DND-41 (cell line): ENCODE measurements at places on chromosomes 4 and X.

GRCh38 chrX:19875050-19875431 lies 12.4 kb downstream of the SH3KBP1 start:
- no peak overlapping the region; the same call in 1 of the 2 replicates for H3K27ac ChIP-seq
- H3K4me3 ChIP-seq, result no peak overlapping the region
- peaks cover 6% of the 10 kb centered on the region for H3K36me3 ChIP-seq

- no peaks in the 10 kb centered on the region for H3K27me3 ChIP-seq
- no peak overlapping the region for H3K27ac ChIP-seq
- no peaks in the 10 kb centered on the region for H3K4me1 ChIP-seq
- no peak overlapping the region for H3K4me3 ChIP-seq
Measured at GRCh38 chr4:69563424-69563823, 67.7 kb upstream of the UGT2B4 start.

GRCh38 chrX:79412972-79413371 lies 45.8 kb upstream of the ITM2A start:
- H3K27ac ChIP-seq, result no peak overlapping the region; the same call in 1 of the 2 replicates
- H3K4me3 ChIP-seq, result no peak overlapping the region
- H3K36me3 ChIP-seq, result no peaks in the 10 kb centered on the region
- peaks cover 5% of the 10 kb centered on the region; the same call in 1 of the 2 replicates for H3K4me1 ChIP-seq
- no peak for DNase-seq

GRCh38 chrX:74924449-74925224 lies 615 bp downstream of the NEXMIF start:
- H3K4me3 ChIP-seq, result no peak overlapping the region
- H3K27ac ChIP-seq, result no peak overlapping the region
- no peaks in the 10 kb centered on the region for H3K4me1 ChIP-seq
- no peaks in the 10 kb centered on the region for H3K36me3 ChIP-seq
- DNase-seq, result peak; percentile 18

DNA sequence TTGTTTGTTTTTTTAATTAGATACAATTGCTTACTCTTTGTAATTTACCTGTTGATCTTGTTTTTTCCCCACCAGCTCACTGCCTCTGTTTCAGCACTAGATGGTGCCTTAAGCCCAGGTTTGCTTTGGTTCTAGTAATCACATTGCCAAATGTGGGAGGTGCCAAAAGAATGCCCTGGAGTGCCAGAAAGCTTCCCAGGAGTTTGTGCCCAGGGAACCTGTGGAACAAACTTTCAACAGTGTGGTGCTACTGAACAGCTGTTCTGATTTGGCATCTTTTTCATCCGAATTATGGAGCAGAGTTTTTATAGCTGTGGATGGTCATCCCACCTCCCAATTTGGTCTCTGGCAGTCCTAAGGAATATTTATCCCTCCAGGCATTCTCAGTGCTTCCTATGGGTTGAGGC lies 1000.7 kb downstream of the STIM2 start:
- H3K27ac ChIP-seq, result no peak overlapping the region
- no peak overlapping the region for H3K4me3 ChIP-seq
- H3K27me3 ChIP-seq, result no peaks in the 10 kb centered on the region
- no peak for DNase-seq

DNA sequence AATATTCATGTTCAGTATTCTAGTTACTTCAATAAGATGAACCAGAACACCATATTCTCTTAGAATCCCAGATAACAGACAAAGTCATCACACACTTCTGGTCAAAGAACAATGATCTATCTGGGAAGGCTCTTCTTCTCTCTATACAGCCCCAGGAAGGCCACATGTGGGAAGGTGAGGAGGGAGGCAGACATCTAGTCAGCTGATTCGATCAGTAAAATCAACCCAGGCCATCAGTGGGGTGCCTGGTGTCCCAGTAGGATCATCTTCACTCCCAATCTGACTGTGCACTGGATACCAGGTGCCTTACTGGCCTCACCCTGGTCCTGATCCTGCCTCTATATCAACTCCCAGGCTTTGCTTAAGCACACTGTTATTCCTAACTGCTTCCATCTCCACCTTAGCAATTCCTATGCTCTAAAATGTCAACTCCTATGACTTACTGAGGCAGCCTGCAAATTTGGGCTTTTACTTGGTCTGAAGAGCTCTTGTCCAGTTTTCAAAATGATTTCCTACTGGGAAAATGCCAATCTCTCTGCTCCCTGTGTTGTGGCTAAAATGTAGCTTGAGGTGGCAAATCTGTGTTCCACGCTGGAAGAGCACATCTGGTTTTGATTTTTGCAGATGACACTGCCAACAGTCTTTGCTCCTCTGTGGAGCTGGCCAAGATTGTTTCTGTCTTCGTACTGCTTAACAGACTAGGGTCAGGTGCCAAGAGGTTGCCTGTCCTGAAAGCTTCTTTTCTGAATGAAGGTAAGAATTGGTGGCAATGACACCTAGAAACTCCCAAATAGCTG lies 128.7 kb downstream of the MGST2 start:
- DNase-seq, result no peak
- no peaks in the 10 kb centered on the region for H3K4me1 ChIP-seq
- no peaks in the 10 kb centered on the region for H3K27me3 ChIP-seq
- H3K36me3 ChIP-seq, result no peaks in the 10 kb centered on the region

DNA sequence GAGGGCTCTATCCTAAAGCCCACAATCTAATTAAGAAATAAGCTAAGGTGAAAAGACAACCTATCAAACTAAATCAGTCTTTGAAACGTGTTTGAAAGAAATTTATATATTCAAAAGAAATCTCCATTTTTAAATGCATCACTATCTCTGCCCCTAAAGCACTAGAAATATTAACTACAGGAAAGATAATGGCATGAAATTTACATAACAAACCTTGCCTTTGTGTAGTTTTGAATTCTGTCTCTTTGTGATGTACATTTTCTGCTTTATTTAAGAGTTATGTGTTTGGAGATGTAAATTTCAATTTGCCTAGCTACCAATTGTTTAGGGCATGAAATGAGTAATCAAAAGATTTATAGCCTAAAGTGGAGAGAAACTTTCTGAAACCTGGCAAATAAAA lies 286.1 kb upstream of the TBX22 start:
- no peaks in the 10 kb centered on the region for H3K27me3 ChIP-seq
- H3K27ac ChIP-seq, result no peak overlapping the region
- no peak overlapping the region for H3K4me3 ChIP-seq
- no peaks in the 10 kb centered on the region for H3K36me3 ChIP-seq

GRCh38 chr4:152693871-152694270 lies 14.1 kb upstream of the TMEM154 start:
- no peaks in the 10 kb centered on the region for H3K36me3 ChIP-seq
- H3K4me1 ChIP-seq, result no peaks in the 10 kb centered on the region
- H3K27me3 ChIP-seq, result no peaks in the 10 kb centered on the region
- DNase-seq, result no peak
- no peak overlapping the region for H3K4me3 ChIP-seq
- no peak overlapping the region for H3K27ac ChIP-seq

- H3K4me3 ChIP-seq, result no peak overlapping the region
- no peak overlapping the region for H3K27ac ChIP-seq
- H3K27me3 ChIP-seq, result no peaks in the 10 kb centered on the region
- peak; percentile 28 for DNase-seq
- no peaks in the 10 kb centered on the region for H3K36me3 ChIP-seq
Measured at GRCh38 chr4:181528570-181529184, 714.5 kb upstream of the TENM3 start.

GRCh38 chr4:155789391-155789790 lies 30.6 kb downstream of the GUCY1B1 start:
- no peak for DNase-seq
- H3K4me3 ChIP-seq, result no peak overlapping the region
- peaks cover 31% of the 10 kb centered on the region for H3K36me3 ChIP-seq

DNA sequence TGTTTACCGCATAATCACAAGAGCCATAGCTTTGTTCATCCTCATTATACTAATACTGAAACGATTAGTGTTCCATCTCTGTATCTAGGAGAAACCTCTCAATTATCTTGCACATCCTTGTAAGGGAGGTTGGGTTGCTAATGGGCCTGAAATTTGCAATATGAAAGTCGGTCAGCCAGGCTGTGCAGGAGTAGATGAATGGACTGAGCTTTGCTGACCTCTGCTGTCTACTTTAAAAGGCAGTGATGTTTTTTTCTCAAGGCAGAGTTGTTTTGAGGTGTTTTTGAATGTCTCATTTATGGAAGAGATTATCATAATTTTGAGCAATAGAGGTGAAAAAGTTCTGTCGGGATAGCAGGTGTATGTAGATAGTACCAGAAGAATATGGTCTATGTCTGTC lies 47.9 kb upstream of the LINC00632 start:
- H3K4me1 ChIP-seq, result no peaks in the 10 kb centered on the region
- no peak overlapping the region for H3K4me3 ChIP-seq
- H3K27me3 ChIP-seq, result no peaks in the 10 kb centered on the region
- H3K36me3 ChIP-seq, result no peaks in the 10 kb centered on the region

GRCh38 chr4:80343887-80344286 lies 8.4 kb downstream of the CFAP299 start:
- H3K4me3 ChIP-seq, result no peak overlapping the region
- H3K36me3 ChIP-seq, result no peaks in the 10 kb centered on the region
- no peak overlapping the region for H3K27ac ChIP-seq
- no peaks in the 10 kb centered on the region for H3K27me3 ChIP-seq
- 0 out of 2 replicates have a peak, but pooled peaks cover 3% of the 10 kb centered on the region for H3K4me1 ChIP-seq

DNA sequence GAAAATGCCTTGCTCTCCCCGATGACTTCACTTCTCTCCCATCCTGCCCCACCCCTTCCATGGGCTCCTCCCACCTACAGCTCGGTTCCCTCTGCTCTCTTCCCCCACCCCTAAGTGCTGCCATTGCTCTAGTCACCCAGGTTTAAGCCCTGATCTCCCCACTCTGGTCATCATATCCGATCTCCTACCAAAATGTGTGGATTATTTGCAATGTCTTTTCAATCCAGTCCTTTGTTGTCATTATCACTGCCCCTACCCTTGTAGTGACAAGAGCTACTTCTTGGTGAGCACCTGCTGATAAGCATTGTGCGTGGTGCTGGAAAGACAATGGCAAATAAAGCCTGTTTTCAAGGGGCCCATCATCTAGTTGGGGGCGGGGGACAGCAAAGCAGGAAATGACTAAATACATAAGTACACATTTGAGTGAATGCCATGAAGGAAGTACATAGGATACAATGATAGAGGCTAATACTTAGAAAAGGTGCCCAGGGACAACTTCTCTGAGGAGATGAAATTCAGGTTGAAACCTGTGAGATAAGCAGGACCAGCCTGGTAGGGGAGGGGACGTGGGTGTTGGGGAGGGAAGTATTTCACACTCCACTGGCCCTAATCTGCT lies 63.8 kb downstream of the DLG3 start:
- no peak overlapping the region for H3K27ac ChIP-seq
- no peaks in the 10 kb centered on the region for H3K27me3 ChIP-seq
- no peak overlapping the region for H3K4me3 ChIP-seq
- no peak for DNase-seq

DNA sequence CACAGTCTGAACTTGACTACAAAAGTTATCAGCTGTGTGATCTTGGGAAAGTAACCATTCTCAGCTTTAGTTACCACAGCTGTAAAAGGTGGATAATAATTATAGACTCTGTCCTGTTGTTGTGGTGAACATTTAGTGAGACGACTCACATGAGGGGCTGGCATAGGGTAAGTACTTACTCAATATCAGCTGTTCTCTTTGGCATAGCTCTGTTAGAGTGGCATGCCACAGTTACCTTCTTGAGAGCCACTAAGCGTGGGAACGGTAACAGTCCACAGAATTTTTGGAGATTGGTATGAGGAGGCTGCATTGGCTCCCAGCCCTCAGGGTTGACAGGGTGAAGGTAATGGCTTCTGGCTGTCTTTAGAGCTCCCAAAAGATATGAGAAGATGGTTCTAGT lies 13.2 kb upstream of the HAND2 start:
- no peak overlapping the region for H3K4me3 ChIP-seq
- H3K4me1 ChIP-seq, result no peaks in the 10 kb centered on the region
- no peaks in the 10 kb centered on the region for H3K36me3 ChIP-seq
